ENCODE measurements at places on chromosomes 11 and 22.

DNA sequence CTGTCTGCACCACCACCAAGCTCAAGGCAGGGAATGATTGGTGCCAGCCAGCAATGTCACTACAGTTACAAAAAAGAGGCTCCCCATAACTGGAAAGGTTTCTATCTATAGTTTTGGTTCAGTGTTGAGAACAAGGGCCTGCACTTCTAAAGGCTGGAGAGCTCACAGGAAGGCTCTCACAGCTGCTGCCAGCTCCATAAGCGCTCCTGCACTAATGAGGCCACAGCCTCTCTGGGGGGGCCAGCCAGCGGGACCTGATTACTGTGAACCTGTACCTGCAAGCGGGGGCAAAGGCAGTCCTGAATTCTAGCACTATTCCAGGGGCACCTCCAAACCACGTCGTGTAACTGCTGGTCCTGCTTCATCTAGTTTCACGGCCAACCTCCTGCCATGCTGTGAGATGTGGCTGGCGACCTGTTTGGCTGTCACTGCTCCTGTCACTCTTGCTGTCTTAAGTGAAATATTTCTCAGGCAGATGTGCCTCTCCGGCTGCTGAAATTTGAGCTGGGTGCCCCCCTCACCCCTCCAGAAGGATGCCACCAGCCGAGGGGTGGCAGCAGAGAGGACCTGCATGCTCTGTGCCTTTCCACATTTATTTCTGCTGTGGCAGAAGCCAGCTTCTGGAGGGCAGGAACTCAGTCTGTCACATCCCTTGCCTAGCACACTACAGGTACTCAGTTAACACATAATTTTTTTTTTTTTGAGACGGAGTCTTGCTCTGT lies 53.3 kb upstream of the ARFGAP3 start:
- no peak for DNase-seq

GRCh38 chr11:116109228-116109627 lies 605.0 kb upstream of the CADM1 start:
- peak; percentile 78 for DNase-seq

DNA sequence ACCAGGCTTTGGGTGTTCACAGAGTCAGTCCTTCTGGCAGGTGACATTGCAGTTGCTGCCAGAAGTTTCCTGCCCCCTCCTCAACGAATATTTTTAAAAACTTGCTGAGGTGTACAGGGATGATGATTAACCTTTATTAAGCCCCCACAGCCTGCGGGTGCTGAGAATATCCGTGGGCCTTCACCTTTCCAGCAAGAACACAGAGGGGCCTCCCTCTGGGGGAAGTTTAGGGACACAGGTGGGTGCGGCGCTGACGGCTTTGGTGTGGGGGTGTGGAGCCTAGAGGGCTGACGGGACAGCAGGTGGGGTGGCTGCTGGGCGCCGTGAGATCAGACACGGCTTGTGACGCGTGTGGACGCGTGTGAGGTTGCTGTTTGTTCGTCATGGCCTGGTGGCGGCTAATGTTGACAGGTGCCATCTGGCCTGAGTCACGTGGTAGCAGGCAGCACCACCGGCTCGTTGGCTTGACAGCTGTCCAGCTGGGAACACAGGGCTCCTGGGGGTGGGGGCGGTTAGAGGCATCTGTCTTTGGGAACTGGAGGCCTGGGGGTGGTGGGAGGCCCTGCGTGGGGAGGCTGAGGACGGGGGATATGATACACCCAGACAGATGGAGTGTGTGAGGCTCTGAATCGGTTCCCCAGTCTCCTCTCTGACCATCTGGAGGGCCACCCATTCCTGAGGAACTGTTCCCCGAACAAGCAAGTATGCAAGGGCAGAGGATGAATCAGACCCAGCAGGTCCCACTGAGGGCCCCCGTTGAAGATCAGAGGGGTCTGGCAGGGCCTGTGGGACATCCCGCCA lies 12.5 kb upstream of the LRRC10B start:
- no peak for DNase-seq

DNA sequence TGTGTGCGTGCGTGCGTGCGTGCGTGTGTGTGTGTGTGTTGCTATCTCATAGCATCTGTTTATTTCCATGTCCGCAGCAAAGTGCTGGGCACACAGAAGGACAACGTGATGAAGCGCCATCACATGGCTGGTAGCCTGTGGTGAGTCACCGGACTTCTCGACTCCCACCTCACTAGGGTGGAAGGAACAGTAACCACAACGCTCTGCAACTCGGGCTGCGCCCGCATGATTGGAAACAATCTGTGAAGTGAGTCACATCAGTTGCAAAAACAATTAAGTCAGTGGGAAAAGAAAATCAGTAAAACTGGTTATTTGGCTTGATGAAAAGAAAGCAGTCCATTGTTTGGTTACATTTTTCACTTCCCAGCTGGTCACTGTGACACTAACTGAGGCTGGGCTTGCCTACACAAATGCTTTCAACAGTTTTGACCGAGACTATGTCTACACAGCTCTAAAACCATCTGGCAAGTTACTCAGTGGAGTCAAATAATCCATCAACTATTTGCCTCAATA lies 437.3 kb upstream of the CADM1 start:
- peak; percentile 99 for DNase-seq

GRCh38 chr11:30128269-30128932 lies 102.4 kb upstream of the FSHB start:
- peak; percentile 44 for DNase-seq

- peak; percentile 97 for DNase-seq
Observed at GRCh38 chr11:44861849-44862557, 88.7 kb downstream of the TP53I11 start.

DNA sequence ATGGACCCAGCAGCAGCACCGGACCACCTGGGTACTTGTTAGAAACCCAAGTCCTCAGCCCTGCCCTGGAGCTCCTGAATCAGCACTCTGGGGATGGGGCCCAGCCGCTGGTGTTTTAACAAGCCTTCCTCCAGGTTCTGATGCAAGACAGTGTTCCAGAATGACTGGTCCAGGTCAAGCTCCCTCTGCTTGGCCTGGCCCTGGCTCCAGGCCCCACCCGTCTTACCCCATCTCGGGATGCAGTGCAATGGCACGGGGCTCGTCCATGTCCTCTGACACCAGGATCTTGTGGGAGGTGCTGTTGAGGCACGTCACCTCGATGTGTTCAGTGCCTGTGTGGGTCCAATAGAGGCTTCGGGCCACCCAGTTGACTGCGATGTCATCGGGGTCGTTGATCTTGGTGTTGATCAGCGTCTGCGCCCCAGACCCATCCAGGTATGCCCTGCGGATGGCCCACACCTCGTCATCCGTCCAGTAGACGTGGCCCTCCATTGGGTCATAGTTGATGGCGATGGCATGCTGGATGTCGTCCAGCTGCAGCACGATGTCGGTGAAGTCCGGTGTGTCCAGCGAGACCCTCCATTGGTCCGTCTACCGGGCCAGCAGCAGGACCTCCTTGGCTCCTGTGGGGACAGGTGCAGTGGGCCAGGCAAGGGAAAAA lies 140.3 kb downstream of the CRYBB2 start:
- no peak for DNase-seq

Measured in HT1080 (cell line).